ENCODE measurements at places on chromosomes 2 and 18. TPM values are rescaled to one million over a fixed set of nuclear protein-coding genes. Genes with fewer than 3 reads are reported as not detected.

- H3K4me3 ChIP-seq: no peak overlapping the region
- H3K4me1 ChIP-seq: peaks cover 12% of the 10 kb centered on the region
- H3K27ac ChIP-seq: no peak overlapping the region
- H3K36me3 ChIP-seq: no peaks in the 10 kb centered on the region
- DNase-seq: no peak
These were observed 13.4 kb downstream of the DNAJB2 start for GRCh38 chr2:219292616-219293015.

GRCh38 chr2:239238839-239239606 lies 161.8 kb downstream of the HDAC4 start:
- no peak for DNase-seq
- peaks cover 22% of the 10 kb centered on the region for H3K36me3 ChIP-seq
- H3K4me3 ChIP-seq: no peak overlapping the region
- no peaks in the 10 kb centered on the region for H3K27me3 ChIP-seq
- H3K27ac ChIP-seq: no peak overlapping the region

Gene ZSCAN30
- 12.2 TPM for total RNA-seq

DNA sequence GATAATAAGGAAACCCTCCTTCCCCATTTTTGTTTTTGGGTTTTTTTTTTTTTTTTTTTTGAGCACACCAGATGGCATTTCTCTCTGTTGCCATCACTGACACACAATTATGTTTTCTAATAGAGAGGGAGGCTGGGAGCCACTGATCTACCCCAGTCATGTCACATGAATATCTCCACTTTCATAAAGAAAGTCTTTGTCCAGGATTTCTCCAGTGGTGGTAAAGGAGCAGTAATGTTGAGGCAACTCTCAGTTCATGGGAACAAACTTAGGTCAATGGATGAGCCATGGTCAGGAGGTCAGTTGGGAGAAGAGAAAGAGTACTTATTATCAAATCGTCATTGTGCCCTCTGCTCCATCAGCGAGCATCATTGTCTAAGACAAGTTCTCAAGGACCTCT lies 603.7 kb downstream of the ARHGAP15 start:
- peaks cover 22% of the 10 kb centered on the region for H3K36me3 ChIP-seq
- peaks cover 23% of the 10 kb centered on the region for H3K4me1 ChIP-seq
- no peak overlapping the region for H3K27ac ChIP-seq
- H3K27me3 ChIP-seq: no peaks in the 10 kb centered on the region

- no peak overlapping the region for H3K27ac ChIP-seq
- H3K4me3 ChIP-seq: no peak overlapping the region
- DNase-seq: no peak
- H3K4me1 ChIP-seq: peaks cover 4% of the 10 kb centered on the region
- peaks cover 17% of the 10 kb centered on the region for H3K27me3 ChIP-seq
These were observed 54.5 kb downstream of the PARD6G start for GRCh38 chr18:80192653-80193385.

DNA sequence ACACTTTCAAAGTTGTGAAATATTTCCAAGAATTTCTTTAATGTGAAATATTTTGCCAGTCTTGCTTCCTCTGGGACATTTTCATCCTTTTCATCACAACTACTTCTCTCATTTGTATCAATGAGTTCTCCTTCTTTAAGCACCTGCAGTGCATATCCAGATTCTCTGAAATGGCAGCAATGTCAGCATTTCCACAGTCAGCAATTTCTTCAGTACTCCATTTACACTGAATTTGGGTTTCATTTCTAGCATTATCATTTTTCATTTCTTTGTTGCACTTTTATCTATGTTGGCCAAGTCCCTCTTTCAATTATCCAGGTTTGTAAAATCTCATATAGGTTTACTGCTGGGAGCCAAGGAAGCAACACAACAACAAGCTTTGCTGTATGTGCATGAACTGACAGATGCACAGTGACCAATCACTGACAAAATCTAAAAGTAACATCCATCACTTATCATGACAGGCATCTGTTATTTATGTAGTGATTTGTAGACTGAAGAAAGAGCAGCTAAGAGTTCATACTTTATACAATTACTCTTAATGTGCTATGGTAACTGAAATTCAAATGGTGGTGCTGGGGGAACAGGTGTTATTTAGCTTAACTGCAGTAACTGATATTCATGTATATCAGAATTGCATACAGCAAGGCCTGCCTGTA lies 43.9 kb downstream of the SS18 start:
- no peaks in the 10 kb centered on the region for H3K27me3 ChIP-seq
- no peak overlapping the region for H3K27ac ChIP-seq
- no peak for DNase-seq
- H3K4me3 ChIP-seq: no peak overlapping the region
- H3K36me3 ChIP-seq: peaks cover 26% of the 10 kb centered on the region
- H3K4me1 ChIP-seq: peaks cover 14% of the 10 kb centered on the region

DNA sequence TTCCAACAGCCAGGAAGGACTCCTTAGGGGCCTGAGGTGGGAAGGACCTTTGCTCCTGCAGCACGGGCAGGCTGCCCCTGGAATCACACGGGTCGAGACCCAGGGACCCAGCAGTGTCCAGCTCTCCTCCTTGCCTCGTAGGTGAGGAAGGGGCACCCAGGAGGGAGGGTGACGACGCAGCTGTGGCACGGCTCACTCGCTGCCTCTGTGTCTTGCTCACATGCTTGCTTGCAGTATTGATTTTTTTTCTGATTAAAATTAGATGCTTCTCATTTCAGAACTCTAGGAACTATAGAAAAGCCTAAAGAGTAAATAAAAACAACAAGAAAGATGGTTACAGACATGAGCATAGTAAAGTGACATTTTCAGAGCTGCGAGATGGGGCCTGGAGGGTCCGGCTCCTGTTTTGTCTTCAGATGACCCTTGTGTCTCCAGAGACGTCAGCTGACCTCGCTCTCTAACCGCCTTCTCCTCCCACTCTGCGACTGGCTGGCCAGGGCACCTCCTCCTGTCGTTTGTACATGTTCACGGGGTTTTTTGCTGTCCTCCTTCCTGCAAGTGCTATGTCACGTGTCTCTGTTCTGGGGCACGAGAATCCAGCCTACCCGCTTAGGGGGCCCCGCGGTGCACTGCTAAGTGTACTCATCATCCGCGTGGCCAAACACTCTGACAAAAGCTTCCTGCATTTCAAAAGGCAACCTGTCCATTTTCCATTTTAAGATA lies 65.7 kb upstream of the ZNF236 start:
- peaks cover 7% of the 10 kb centered on the region for H3K4me1 ChIP-seq
- peaks cover 7% of the 10 kb centered on the region for H3K27me3 ChIP-seq
- no peak overlapping the region for H3K27ac ChIP-seq
- H3K36me3 ChIP-seq: peaks cover 2% of the 10 kb centered on the region

- no peak overlapping the region for H3K27ac ChIP-seq
- peaks cover 4% of the 10 kb centered on the region for H3K4me1 ChIP-seq
- H3K36me3 ChIP-seq: no peaks in the 10 kb centered on the region
- no peak overlapping the region for H3K4me3 ChIP-seq
- H3K27me3 ChIP-seq: peaks cover 76% of the 10 kb centered on the region
These were observed 11.3 kb downstream of the SIX2 start for GRCh38 chr2:44997963-44998362.

GRCh38 chr2:109609352-109610024 lies 4.3 kb downstream of the SEPTIN10 start:
- DNase-seq: no peak
- no peak overlapping the region for H3K4me3 ChIP-seq
- H3K36me3 ChIP-seq: peaks cover 2% of the 10 kb centered on the region
- peaks cover 11% of the 10 kb centered on the region for H3K4me1 ChIP-seq
- H3K27ac ChIP-seq: no peak overlapping the region

- H3K36me3 ChIP-seq: peaks cover 62% of the 10 kb centered on the region
- no peak overlapping the region for H3K4me3 ChIP-seq
- H3K27me3 ChIP-seq: no peaks in the 10 kb centered on the region
- no peak for DNase-seq
These were observed 52.7 kb upstream of the ITM2C start for GRCh38 chr2:230812033-230812432.

Gene WDSUB1
- 5.6 TPM for total RNA-seq

DNA sequence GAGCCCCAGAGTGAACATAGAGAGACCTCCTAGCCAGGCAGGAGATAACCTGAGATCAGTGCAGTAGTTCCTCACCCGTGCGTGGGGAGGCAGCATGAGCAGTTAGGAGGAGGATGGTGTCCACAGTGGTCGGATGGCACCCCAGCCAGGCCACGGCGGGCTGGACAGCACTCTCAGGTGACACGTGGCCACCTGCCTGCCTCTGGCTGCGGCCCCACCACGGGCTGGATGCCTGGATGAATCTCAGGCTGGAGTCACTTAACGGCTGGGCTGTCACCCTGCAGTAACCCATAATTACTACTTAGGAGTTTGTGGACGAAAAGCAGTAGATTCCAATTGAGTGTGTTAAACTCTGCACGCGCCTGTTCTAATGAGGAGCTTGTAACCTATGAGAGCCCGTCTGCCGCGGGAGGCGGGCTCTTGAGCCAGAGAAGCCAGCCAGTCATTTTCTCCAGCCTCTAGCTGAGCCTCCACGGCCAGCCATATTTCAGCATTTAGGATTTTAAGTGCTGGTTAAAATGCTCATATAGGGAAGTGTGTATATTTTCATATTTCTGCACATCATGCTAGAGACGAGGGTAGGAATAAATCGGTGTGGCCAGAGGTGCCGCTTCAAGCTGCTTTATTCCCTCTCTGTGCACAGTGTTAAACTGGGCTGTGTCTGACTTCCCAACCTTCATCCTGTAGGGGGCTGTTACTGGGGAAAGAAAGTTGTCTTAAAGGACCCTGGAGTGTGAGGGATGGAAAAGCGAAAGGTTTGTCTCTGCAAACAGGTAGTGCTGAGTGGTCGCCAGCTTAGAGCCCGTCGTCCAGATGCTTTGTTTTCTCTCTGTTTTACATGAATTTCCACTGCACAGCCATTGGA lies 144.0 kb downstream of the GLI2 start:
- no peak for DNase-seq
- no peaks in the 10 kb centered on the region for H3K4me1 ChIP-seq
- peaks cover 2% of the 10 kb centered on the region for H3K27me3 ChIP-seq
- H3K4me3 ChIP-seq: no peak overlapping the region
- H3K36me3 ChIP-seq: no peaks in the 10 kb centered on the region

Gene NETO1
- total RNA-seq: not detected

DNA sequence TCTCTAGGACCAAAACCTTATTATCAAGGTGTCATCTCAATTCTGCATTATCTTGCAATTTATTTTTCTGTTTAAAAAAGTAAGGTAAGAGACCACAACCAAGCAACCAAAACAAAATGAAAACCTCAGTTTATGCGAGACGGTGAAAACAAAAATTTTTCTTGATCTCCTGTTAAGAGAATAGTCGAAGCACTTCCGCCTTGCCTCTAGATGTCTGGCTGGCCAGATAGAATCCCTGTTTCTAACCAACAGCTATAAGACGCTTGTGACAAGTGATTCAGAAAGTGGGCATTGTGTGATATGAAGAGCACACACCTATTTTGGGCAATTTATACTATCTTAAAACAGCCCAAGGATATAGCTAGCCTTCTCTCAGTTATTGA lies 51.2 kb downstream of the MGAT5 start:
- no peak for DNase-seq
- no peak overlapping the region for H3K27ac ChIP-seq
- no peak overlapping the region for H3K4me3 ChIP-seq
- H3K36me3 ChIP-seq: peaks cover 8% of the 10 kb centered on the region
- H3K4me1 ChIP-seq: peaks cover 24% of the 10 kb centered on the region
- H3K27me3 ChIP-seq: no peaks in the 10 kb centered on the region

DNA sequence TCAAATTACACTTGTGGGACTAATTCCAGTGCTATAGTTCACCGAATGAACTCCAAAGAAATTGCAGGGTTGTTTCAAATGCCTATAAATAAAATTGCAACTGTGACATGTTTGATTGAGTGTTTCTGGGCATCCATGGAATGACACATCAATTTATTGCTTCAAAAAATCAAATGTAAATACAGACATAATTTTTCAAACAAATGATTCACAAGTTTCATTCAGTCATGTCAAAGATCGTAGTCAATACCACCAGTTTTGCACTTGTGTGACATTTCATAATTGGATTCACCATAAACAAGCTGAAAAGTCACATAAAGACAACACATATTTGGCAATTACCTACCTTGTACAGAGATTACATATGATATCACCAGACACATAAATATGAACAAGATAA lies 350.8 kb downstream of the CDH2 start:
- H3K27ac ChIP-seq: no peak overlapping the region
- H3K36me3 ChIP-seq: no peaks in the 10 kb centered on the region
- H3K4me1 ChIP-seq: no peaks in the 10 kb centered on the region
- DNase-seq: no peak

GRCh38 chr2:158931572-158931971 lies 36.9 kb upstream of the TANC1 start:
- H3K27ac ChIP-seq: no peak overlapping the region
- no peaks in the 10 kb centered on the region for H3K36me3 ChIP-seq
- no peaks in the 10 kb centered on the region for H3K27me3 ChIP-seq
- H3K4me1 ChIP-seq: peaks cover 5% of the 10 kb centered on the region
- no peak for DNase-seq

DNA sequence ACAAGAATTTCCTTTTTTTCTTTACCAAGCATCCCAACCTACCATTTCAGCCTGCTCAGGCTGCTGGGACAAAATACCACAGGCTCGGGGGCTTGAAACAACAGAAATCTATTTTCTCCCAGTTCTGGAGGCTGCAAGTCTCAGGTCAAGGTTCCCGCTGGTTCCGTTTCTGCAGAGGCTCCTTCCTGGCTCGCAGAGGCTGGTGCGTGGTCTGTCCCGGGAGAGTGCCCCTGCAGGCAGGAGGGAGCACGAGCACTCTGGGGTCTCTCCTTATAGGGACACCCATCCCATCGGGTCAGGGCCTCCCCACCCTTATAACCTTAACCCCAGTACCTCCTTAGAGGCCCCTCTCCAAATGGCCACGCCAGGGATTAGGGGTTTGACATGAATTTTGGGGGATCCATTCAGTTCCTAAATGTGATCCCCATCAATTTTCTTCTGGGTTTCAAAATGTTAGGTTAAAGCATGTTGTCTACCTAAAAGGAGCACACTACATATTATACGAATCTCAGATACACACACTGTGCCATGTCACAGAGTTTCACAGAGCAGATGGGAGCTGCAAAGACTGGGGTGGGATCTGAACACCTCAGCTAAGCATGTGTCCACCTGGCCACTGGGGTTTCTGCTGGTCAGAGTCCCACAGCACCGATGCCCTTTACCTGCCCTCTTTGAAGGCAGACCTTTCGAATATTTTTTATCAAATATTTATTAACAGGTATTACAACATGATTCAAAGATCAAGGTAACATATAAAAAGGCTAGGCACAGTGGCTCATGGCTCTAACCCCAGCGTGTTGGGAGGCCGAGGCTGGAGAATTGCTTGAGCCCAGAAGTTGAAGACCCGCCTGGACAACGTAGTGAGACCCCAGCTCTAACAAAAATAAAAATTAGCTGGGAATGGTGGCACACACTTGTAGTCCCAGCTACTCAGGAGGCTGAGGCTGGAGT lies 17.6 kb upstream of the ADI1 start:
- DNase-seq: no peak
- H3K4me3 ChIP-seq: peak overlapping the region; percentile 78
- H3K27ac ChIP-seq: peak overlapping the region; percentile 81
- H3K27me3 ChIP-seq: no peaks in the 10 kb centered on the region
- H3K36me3 ChIP-seq: peaks cover 7% of the 10 kb centered on the region
- H3K4me1 ChIP-seq: peaks cover 5% of the 10 kb centered on the region

- H3K27ac ChIP-seq: peak overlapping the region; percentile 91
- peaks cover 54% of the 10 kb centered on the region for H3K4me1 ChIP-seq
- peak overlapping the region; percentile 94 for H3K4me3 ChIP-seq
- peaks cover 11% of the 10 kb centered on the region for H3K36me3 ChIP-seq
These were observed 820 bp downstream of the TMBIM1 start for GRCh38 chr2:218291318-218292047.

- peaks cover 11% of the 10 kb centered on the region for H3K4me1 ChIP-seq
- DNase-seq: no peak
- H3K27me3 ChIP-seq: no peaks in the 10 kb centered on the region
- no peak overlapping the region for H3K27ac ChIP-seq
- no peaks in the 10 kb centered on the region for H3K36me3 ChIP-seq
These were observed 22.5 kb downstream of the CYRIA start for GRCh38 chr2:16643099-16643498.

GRCh38 chr2:120371969-120372625 lies 26.2 kb downstream of the INHBB start:
- no peaks in the 10 kb centered on the region for H3K4me1 ChIP-seq
- no peak overlapping the region for H3K4me3 ChIP-seq
- H3K27me3 ChIP-seq: peaks cover 9% of the 10 kb centered on the region
- no peak overlapping the region for H3K27ac ChIP-seq
